Foreskin melanocyte (primary cell): ENCODE measurements at places on chromosomes 11 and 22.

GRCh38 chr11:83816572-83817187 is 530.5 kb upstream of the CCDC90B start:
- no peak for DNase-seq

GRCh38 chr11:1111545-1112212 is 37.0 kb downstream of the MUC2 start:
- DNase-seq: no peak

GRCh38 chr11:122832721-122833470 is 5.4 kb upstream of the CRTAM start:
- no peak for DNase-seq

DNA sequence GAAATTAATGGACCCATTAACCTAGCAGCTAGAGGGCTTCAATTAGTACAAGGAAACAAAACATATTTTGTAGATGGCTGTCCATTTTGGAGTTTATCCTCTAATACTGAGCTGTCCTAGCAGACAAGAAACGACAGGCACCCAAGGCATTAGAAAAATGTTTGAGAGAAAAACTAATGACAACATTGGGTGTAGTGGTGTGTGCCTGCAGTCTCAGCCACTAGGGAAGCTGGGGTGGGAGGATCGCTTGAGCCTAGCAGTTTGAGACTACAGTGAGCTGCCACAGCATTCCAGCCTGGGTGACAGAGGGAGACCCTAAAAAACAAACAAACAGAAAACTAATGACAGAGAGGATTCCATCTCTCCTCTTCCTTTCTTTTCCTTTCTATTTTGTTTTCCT is 1.5 kb downstream of the A4GALT start:
- DNase-seq: no peak

GRCh38 chr11:3016861-3017260 is 24.7 kb upstream of the NAP1L4 start:
- no peak for DNase-seq

GRCh38 chr22:30263883-30264282 is 2.8 kb downstream of the OSM start:
- no peak for DNase-seq

DNA sequence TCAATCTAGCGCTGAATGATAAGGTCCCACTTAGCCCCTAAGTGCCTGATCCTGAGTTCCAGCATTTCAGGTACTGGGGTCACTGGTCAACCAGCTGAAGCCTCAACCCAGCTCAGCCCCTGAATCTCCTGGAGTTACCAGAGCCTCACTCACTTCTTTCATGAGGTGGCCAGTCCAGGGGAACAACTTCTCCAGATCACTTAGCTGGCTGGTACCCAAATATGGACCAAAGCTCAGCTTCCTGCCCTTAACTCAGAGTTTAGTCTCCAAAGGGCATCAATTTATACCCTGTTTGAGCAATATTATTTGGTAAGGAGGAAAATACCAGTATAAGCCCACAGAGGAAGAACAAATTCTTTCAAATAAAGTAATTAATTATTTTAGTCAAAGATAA is 105.6 kb downstream of the SLC1A2 start:
- DNase-seq: no peak

DNA sequence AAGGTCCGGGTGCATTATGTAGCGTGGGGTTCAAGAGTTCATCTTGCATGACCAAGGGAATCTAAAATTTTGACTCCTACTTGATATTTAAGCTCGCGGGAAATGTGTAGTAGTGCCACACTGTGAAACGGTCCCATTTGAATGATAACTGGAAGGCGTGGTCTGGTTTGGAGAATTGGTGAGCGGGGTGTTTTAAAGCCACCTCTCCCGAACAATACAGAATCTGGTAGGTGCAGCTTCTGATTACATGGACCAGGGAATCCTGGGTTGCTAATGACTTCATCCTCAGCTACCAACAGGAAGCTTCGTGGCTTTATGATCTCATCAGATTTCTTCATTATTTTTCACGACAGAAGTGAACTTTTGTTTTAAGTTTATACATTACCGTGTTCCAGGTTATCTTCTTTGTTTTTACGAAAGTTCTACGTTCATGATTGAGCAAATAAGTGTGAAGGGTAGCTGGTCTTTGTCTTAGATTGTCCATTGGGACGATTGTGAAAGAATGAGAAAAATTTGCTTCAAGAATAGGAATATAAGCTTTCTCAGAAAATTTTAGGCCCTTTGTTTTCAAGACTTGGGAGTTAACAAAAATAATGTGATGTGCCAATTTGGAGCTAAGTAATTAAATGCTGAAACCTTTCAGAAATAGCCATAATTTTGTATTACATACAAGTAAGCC is 1.7 kb downstream of the QSER1 start:
- DNase-seq: peak; percentile 33

DNA sequence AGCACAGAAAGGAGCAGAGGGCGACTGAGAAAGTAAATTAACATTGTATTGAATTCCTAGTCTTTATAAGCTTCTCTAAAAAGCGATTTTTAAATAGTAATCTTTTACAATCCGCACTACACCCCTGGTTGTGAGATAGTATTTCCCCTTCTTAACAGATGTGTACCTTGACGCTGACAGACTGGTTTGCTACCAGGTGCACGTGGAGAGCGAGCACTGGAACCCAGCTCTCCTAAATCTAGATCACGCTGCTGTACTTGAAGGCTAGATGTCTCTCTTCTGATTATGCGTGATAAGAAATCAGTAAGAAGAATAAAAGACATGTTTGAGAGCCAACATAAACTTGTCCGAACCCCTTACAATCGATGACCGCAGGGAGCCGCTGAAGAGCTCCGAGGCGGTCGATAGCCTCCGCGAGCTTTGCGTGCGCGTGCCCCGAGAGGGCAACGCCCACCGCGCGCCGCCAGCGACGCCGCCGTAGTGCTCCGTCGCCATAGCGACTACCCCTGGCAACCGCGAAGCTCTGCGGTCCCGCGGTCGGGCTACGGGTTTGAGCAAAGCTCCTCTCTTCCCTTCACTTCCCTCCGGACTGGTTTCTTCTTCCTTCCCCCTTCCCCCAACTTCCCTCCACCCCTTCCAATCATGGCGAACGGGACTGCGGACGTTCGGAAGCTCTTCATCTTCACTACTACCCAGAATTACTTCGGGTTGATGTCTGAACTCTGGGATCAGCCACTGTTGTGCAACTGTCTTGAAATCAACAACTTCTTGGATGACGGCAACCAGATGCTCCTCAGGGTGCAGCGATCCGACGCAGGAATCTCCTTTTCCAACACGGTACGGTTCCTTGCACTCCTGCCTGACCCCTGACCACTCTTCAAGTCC is at the start of gene DYNC2H1:
DYNC2H1 (plus strand) TSS at position 494 of the 885 bp plus-strand sequence; CDS start at position 643, 149 bp downstream.
- DNase-seq: peak; percentile 89

DNA sequence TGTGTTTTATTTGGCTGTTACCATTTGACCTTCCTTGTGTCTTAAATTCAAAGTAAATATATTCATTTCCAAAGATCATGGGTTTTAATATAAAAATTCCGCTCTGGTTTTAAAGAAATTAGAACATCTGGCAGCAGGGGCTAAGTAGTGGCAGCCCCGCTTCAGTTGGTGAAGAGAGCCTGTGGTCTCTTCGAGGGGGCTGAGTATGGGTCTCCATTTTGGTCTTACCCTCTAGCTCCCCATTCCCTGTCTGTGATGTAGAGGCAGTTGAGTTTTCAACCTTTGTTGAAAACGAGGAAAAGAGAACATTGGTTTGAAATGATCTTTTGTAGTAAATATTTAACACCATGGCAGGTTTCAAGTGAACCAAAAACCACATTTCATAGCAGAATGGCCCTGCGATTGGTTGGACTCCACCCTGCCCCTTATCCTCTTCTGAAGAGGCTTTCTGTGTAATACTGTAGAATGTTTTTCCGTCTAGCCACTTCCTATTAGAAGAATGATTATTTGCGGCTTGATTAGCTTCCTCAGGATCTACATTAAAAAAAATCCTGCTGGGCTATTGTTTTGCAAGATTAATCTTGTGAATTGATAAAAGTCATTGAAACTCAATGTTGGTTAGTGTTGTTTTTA is 17.7 kb downstream of the APLP2 start:
- DNase-seq: no peak

DNA sequence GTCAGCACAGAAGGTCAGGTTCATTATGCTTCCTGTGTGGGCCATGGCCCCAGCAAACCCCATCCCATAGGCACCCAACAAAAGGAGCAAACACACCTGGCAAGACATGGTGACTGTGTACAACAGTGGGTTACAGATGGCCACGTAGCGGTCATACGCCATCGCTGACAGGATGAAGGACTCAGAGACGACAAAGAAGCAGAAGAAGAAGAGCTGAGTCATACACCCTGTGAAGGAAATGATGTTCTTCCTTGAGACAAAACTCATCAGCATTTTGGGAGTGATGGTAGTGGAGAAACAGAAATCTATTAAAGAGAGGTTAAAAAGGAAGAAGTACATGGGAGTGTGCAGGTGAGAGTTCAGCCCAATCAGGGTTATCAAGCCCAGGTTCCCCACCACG is 309 bp downstream of the OR8B12 start:
- no peak for DNase-seq

- DNase-seq: no peak
Measured at GRCh38 chr22:26461188-26461810, 22.3 kb downstream of the HPS4 start.

DNA sequence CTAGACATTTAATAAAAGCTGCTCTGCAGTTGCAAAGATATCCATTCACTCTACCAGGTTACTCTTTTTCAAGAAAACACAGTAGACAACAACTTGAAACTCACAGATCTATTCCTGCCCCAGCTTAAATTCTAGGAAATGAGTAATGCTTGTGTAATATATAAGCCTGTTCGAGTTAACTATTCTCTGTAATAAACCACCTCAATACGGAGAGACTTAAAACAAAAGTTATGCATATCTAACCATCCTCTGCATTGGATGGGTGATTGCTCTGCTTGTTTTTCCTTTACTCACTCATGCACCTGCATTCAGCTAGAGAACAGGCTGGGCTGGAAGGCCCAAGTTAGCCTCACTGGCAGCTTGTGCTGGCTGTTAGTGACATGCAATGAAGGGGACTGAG is 13.3 kb downstream of the LRRC4C start:
- no peak for DNase-seq

- no peak for DNase-seq
Measured at GRCh38 chr11:73091521-73092305, 50.4 kb downstream of the FCHSD2 start.

DNA sequence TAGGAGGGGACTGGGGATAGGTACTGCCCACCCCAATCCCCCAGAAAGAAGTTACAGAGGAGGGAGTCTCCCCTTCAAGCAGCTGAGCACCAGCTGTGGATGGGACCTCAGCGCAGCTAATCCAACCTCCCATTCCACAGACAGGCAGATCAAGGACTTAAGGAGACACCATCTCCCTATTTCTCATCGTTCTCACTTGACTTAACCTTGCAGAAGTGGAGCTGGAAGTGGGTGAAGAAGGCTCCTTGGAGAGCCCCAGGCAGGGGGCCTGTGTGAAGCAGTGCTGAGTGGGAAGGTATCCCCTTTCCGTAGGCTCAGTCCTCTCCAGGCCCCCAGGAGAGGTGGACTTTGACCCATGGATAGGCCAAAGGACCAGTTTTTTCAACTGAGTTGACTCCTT is 27.3 kb downstream of the USP35 start:
- DNase-seq: no peak

GRCh38 chr22:29206372-29207242 is 911 bp downstream of the EMID1 start:
- DNase-seq: no peak

GRCh38 chr11:8203414-8203715 is 34.5 kb upstream of the RIC3 start:
- no peak for DNase-seq

DNA sequence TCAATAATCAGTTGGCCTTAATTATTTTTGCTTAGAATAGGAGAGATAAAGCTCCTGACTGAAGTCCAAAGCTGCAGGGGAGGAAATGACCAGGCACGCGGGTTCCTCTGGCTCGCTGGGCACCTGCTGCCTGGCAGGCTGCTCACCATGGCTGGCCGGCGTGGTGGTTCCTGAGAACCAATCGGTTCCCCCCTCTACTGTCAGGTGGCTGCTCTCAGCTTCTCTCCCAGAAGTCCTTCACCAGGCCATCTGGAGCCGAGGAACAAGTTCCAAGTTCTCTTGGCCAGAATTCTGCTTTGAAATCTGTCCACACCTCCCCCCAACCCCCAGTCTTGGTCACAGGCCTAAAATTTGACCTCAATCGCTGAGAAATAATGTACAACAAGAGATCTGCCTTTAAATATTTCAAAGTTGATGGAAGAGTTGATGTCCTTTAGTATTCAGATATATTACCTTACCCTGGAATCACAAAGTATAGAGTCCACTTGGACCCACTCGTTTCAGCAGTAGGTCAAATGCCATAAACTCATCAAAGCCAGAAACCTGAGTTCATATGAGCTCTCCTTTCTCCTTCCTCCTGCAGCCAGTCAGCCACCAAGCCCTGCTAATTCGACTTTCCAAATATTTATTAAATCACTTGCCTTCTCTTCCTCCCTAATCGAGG is 25.2 kb downstream of the EXPH5 start:
- DNase-seq: no peak

- peak; percentile 34 for DNase-seq
Measured at GRCh38 chr11:58629857-58630256, 7.4 kb downstream of the CNTF start.

DNA sequence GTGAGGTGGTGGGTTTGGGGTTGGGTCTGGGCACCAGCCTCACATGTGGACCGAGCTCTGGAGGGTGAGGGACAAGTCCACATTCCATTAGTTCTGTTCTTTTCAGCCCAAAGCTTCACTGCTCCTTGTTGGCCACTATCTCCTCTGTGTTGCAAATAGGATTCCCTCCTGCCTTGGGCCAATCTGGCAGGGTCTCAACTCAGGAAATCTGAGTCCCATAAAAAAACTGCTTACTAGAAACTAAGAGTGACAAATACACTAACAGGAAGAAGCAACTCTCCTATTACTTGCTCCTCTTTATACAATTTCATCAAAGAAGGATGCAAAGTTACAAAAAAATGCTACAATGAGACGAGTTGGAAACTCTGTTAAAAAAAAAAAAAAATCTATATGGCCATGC is 66.2 kb upstream of the CSNK1E start:
- no peak for DNase-seq

- DNase-seq: no peak
Measured at GRCh38 chr11:42412590-42412989, 899.2 kb upstream of the API5 start.

DNA sequence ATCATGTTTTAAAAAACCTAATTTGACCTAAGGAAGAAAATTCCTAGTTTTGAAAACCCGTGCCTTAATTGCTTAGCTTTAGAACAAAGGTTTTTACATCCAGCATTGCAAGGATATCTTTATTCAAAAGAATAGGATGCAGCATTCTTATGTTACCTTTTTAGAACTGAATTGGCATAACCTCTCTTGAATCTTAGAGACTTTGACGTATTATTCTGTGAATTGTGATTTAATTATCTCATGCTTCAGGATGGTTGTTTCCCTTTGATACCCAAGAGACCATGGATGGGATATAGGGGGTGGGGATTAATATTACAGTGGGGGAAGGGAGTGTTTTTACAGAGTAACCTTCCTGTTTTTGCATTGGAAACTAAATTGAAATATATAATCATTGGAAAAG is 49.4 kb downstream of the ARHGEF12 start:
- DNase-seq: no peak

GRCh38 chr11:125073616-125074483 is 10.7 kb downstream of the SLC37A2 start:
- no peak for DNase-seq

DNA sequence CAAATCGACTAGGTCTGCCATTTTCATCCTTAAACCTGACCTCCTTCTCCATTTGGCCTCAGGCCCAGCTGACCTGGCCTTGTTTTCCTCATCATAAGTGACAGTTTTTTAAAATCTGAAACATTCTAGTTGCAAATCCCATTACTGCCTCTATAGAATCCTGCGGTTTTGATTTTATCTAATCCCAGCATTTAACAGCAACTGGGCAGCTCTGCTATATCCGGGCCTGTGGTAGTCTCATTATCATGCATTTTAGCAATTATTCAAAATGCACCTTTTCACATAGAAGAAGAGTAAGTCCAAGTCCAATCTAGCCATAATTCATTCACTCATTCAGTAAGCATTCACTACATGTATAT is 28.6 kb upstream of the BIRC3 start:
- DNase-seq: no peak
